ENCODE measurements at places on chromosomes 6 and 20.

- DNase-seq = no peak
Observed at GRCh38 chr6:133899556-133899955, 10.6 kb downstream of the TCF21 start.

GRCh38 chr6:109292420-109292819, 89.8 kb downstream of the CD164 start:
- DNase-seq = no peak

GRCh38 chr6:169651498-169651897, 50.3 kb downstream of the WDR27 start:
- DNase-seq = no peak

- DNase-seq = no peak
Observed at GRCh38 chr20:9460518-9460917, 53.9 kb upstream of the LAMP5 start.

- DNase-seq = no peak
Observed at GRCh38 chr6:108874470-108875160, 26.4 kb downstream of the ARMC2 start.

GRCh38 chr6:5287966-5288297, 26.6 kb downstream of the FARS2 start:
- DNase-seq = no peak

- peak; percentile 55 for DNase-seq
Observed at GRCh38 chr6:45054610-45055009, 273.5 kb upstream of the RUNX2 start.

DNA sequence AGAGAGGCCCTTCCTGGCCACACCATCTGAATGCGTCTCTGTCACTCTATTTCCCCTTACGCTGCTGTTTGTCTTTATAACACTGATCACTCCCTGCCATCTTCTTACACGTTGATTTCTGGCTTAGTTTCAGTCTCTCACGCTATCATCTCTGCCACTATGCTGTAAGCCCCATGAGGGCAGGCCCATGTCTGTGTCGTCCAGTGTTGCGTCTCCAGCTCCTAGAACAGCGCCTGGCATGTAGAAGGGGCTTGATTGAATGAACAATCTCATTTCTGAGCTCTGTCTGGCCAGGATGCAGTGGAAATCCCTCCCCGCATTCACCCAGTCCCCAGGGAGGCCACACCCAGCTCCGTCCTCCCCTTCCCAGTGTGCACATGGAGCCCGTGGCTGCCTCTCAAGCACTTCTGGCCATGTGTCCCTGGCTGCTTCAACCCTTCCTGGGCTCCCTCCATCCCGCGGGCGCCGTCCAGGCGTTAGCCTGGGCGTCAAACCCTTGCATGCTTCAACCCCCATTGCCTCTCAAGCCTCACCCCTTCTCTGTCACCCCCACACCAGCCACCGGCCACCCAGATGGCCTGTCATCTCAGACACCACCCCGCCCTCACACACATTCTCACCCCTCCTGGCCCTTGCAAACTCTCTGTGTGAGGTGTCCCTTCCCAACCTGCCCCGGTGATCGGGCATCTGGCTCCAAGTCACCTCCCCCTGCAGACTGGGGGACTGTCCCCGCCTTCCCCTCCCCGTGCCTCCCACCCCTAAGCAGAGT, 71.1 kb downstream of the SRC start:
- DNase-seq = no peak

DNA sequence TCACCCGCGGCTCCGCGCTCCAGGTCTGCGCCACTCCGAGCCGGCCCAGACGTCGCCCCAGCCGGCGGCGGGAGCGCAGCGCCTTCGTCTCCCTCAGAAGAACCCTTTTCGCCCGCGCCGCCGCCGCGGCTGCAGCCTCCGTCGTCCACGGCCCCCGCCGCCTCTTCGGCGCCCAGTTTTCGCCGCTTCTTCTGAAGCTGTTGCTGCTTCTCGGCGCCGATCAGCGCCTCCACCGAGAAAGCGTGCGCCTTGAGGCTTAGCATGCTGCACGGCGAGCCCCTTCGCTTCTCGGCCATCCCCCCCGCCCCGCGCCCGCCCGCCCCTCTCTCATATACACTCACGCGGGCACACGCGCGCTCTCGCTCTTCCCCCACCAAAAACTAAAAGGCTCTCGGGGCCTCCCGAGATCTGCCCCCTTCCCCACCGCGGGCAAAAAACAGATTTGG, 489 bp downstream of the TBX18 start:
- no peak for DNase-seq

GRCh38 chr6:93136111-93136510, 283.2 kb downstream of the EPHA7 start:
- no peak for DNase-seq

DNA sequence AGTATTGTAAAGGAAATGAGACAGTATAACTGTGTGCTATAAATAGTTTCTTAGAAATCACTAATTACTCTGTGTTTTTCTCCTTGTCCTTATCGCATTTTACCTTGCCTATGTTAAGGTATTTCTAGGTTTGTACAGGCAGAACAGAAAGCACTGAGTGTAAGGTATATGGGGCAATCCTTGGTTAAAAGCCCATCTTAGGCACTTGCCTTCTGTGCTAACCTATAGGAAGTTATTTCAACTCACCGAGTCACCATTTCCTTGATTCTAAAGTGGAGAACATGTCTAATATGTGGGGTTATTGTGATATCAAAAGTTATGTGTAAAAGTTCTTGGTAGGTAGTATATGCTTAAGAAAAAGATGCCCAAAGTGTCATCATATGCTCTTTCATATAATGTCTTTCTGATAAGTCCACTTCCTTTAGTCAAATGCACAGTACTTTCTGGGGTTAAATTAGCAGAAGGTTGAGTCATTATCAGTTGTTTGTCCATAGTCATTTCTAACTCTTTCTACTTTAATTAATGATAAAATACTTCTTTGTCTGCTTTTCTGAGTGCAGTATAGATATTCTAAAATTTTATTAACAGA, 276.4 kb downstream of the UTRN start:
- no peak for DNase-seq

- no peak for DNase-seq
Observed at GRCh38 chr6:66796987-66797386, 1090.0 kb upstream of the EYS start.

DNA sequence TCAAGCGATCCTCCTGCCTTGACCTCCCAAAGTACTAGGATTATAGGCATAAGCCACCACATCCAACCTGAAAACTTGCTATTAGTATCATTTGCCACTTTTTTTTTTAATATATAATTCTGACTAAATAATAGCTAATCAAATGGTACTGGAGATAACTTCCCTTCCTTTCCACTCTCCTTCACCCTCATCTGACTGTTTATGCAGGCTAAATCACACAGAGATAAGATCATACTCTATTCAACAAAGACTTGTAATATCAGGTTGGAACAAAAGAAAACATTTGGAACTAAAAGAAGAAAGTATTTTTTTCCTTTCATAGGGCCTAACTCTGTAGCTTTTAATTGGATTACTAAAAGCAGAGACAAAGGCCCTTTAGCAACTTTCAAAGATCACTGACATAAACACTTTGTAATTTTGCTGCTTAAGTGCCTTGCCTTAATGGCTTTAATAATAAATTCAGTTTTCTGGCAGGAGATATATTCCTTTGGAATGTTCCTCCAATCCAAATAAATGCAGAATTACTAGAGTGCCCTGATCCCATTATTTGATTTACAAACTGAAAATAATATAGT, 198.7 kb upstream of the ASCC3 start:
- DNase-seq = no peak

DNA sequence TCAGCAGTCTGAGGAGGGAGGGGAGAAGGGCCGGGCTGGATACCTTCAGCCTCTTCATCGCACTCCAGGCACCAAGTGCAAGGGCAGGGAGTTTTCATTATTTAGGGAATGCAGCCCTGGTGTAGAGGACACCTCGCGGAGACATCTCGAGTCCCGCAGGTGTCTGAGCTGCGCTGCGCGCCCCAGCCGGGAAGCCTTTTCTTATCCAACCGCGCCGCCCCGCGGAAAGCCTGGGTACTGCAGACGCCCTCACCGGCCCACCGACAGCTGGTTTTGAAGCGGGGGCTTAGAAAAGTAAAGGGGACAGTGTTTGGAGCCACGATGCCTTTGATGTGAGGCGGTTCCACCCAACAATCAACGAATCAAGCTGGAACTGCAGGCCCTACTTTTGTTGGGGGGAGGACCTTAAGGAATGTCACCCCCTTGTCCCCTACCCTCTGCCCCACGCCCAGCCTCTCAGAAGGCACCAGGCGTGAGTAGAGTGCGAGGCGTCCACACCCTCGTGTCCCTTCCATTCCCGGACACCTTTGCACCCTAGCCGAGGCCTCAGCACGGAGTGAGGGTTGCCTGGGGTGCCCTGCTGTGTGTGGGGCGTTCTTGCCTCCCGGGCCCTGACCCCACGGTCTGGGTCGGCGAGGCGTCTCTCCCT, 8.6 kb downstream of the NKX2-2 start:
- DNase-seq = peak; percentile 62

- DNase-seq = peak; percentile 53
Observed at GRCh38 chr20:49724408-49725223, 10.9 kb upstream of the B4GALT5 start.

DNA sequence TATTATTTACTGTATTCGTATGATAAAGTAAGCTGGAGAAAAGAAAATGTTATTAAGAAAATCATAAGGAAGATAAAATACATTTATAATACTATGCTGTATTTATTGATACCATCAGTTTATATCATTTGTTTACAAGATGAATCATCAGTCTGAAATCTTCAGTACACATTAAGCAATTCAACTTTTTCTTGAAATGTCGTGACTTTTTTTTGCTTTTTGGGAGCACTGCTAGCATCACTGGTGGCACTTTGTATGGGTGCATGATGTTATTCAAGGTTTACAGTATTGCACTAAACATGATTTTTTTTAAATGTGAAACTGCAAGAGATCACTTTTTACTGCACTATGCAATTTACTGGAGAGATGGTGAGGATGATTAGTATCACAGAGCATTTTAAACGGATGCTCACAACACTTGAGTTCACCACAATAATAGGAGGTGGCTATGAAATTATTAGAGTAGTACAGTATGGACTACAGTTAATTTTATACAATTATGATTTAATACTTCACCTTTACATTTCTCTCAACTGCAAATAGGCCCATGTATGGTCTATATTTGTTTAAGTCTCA, 85.9 kb downstream of the SNAP25 start:
- no peak for DNase-seq

GRCh38 chr20:53168491-53168890, 196.3 kb downstream of the TSHZ2 start:
- no peak for DNase-seq

DNA sequence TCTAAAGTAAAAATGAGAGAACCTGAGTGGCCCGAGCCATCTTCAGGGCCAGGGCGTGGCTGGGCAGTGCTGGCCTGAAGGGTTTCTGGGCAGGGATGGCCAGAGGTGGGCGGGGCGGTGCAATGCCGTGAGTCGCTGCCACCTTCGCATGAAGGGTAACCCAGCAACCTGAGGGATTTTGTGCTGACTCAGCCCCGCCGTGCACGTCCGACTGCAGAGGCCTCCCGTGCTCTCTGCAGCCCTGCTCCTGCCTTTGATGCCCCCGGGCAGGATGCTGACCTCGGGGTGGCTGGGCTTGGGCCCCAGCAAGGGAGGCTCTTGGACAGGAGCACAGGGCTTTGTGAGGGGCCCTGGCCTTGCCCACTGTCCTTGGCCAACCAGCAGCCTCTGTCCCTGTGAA, 81.7 kb upstream of the GATA5 start:
- no peak for DNase-seq

DNA sequence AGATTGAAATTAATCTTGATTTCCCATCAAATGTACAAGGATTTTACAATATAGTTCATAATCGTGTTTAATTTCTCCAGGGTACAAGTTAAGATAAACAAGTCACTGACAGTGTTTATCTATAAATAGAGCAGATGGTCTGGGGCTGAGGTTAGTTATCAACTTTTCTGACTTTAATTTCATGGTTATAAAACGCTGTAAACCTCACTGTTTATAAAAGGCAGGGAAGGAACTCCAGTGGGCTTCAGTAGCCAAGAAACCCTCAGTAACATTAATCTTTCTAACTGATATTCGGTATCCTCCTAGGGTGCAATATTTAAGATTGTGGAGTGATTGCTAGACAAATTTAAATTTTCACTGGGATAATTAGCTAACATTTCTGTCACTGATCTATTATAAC, 68.6 kb downstream of the GFRAL start:
- no peak for DNase-seq

DNA sequence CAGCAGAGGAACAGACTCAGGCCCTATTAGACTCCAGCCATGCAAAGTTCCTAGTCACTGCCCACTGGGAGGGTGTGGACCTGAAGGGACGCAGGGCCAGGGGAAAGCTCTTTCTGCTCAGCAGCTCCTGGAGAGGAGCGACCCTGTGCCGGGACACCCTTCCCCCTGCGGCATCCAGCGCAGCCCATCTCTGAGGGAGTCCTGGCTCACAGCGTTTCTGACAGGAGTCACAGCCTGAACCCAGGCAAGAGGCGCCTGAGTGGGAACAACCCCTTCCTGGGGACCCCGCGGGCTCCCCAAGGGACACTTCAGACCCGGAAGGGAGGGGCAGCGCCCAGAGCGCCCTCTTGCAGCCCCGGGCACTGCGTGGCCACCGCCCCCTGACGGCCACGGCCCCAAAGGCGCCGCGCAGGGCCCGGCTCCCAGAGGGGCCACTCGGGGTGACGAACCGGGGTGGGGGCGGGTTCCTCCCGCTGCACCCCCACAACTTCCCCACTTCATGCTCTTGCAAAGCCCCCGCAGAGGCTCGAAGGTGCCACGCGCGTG, 862 bp downstream of the UCKL1 start:
- peak; percentile 56 for DNase-seq

DNA sequence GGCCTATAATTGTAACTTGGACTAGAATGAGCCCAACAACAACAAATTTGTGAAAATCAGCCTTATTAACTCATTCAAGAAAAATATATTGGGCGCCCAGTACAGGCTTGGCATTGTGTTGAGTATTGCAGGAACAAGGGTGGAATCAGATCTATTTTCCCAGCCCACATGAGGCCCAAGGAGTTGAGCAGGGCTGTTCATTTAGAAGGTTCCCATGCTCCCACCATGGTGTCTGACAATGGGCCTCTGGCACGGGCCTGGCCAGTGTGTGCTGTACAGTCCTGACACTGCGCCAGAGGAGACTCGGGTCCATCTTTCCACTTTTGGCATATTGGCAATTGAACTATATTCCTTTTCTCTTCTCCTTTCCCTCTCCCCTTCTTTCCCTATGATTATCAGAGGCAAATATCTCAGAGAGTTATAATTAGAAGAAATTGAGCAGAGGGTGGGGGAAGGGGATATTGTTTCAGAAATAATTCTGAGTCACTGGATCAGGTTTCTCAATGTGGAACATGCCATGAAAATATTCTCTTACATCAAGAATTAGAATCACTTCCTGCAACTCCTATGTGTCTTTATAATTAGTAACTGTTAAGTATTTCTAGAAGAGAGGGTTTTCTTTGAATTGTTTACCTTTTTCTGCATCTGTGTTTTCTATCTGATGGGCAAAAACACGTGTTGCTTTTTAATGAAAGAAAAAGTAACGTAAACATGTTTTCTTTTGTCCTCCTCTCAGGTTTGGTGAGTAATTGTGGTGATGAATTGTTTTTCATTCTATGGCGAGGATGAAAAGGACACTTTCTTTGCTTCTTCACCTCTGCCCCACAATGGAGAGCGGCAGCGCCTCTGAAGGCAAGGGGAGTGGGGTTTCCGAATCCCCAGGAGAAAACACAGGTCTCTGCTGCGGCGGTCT, 209.4 kb downstream of the FOXA2 start:
- no peak for DNase-seq

Measured in DND-41 (cell line).